ENCODE measurements at places on chromosomes 12 and 14.

GRCh38 chr12:124744659-124745464 is 118.8 kb downstream of the SCARB1 start:
- DNase-seq, result no peak

DNA sequence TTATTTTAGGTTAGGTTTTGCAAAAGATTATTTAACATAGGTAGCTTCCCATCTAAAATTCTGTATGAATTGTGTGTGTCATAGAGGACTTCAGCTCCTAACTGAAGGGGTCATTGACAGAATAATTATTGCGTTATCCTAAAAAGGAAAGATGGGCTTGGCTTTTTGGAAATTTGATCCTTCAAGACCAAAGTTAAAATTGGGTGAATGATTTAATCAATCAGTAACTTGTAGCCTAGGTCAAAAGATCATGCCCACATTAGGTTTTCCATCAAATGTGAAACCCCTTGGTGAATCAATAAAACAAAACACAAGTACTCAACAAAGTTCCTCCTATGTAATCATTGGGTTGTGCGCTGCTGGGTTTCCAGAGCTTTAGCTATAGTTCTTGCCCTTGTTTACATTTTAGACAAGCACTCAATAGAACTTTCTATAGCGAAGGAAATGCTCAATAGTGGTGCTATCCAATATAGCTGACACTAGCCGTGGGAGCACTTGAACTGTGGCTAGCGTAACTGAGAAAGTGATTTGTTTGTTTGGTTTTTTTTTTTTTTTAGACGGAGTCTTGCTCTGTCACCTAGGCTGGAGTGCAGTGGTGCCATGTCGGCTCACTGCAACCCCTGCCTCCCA is 37.6 kb upstream of the ARHGAP5 start:
- no peak for DNase-seq

DNA sequence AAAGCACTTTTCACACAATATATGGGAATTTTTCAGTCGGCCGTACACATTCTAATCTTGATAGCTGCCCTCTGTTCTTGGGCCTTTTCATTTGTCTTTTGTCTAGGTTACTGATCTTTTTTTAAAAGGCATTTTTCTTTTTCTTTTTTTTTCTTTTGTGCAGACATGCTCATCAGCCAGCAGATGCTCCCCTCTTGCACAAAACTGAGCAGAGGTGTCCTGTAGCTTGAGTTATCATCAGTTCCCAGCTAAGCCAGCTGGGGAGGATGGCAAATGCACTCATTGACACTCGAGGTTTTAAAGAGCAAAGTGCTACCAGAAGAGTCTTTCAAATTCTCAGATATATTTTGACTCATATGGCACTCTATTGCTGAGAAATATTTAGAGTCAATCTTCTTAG is 913.9 kb upstream of the SEL1L start:
- no peak for DNase-seq

- peak; percentile 18 for DNase-seq
Measured at GRCh38 chr12:62466018-62466593, 520 bp upstream of the MON2 start.

DNA sequence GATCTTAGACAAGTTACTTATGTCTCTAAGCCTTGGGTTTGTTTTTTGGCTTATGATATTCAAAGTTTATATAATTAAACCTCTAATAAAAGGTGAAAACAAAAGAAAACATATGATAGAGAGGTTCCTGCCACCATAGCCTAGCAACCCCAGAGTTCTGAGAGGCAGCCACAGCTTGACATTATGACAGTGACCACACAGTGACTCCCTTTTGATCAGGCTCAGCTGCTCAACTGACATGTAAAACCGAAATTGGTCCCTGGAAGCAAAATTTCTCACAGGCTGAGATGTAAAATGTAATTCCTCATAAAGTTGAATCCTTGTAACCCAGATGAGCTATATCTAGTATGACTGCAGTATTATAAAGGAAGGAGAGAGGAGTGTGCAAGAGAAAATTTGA is 108.5 kb downstream of the GCH1 start:
- DNase-seq, result no peak

DNA sequence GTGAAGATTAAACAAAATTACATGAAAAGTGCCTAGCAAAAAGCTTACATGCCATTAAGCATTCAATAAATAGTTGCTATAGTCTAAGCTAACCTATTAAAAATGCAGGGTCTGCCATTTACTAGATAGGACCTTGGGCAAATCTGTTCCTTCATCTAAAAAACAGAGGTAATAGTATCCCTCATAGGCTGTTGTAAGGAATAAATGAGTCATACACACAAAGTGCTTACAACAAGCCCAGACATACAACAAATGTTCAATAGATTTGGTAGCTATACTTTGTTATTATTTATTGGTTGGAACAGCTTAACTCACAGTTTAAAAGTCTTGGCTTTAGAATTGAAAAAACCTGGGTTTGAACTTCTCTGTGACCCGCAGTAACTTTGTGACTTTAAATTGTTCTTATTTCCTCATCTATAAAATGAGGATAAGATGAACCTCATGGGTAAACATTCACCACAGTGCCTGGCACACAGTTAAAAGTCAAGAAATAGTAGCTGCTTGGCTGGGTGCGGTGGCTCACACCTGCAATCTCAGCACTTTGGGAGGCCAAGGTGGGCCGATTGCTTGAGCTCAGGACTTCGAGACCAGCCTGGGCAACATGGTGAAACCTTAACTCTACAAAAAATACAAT is 24.7 kb downstream of the HEATR5A start:
- no peak for DNase-seq

DNA sequence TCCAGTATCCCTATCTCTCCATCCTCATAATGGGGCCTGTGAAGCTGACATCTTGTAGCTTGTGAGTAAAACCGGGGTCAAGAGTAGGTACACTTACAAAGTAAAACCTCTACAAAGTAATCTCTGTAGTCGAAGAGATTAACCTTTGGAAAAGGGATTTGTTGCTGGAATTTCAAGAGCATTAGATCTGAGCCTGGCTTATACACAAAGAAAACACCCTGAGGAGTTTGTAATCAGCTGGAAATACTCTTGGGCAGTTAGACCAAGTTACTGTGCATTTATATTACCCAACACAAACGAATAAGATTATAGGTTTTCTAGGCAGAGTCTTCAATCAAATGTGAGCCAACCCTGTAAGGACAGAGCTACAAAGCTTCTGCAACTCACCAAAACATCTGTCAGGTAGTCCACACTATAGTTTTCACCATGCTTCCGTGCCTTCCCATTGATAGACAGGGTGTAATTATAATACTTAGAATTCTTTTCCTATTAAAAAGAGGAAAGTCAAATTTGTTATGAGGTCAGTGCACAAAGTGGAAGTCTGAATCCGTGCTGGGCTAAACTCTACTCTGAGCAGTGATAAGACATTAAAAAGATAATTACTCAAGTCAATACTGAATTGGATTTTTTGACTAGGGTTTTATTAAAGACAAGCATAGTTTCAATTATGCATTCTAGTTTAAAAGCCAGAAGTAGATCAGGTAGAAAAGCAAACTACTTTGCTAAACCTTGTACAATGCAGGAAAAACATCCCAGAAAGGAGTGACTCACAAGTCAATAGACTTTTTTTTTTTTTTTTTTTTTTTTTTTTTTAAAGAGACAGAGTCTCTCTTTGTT is 14.6 kb downstream of the GNS start:
- DNase-seq, result no peak

DNA sequence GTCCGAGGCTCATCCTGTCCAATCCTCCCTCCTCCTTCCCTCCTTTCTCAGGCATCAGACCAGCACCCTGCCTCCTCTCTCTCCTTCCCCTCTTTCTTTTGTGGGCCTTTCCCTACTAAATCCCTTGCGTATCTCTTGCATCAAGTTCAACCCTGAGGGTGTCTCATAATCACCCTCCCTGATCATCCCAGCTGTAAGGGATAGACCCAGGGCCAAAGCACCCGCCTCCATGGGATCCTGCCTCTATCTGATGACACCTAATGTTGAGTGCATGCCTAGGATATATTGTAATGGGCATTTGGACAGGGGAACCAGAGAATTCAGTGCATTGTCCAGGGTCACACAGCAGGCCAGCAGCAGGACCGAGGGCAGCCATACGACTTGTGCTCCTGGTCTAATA is 84.9 kb downstream of the PHETA1 start:
- no peak for DNase-seq

DNA sequence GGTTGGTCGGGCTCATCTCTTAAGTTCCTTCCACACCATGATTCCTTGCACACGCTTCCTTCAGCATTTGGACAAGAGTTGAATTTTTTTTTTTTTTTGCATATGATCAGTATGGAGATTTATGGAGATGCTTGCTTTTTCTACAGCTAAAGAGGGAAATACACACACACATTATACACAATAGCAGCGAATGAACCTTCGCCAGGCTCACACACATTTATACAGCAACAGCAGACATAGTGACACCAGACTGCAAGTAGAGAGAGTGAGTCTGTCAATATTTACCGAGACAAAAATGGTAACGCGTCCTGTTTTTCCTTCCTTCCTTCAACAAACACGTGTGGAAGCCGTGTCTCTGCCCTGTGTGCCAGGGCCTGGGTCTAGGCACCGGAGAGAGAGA is 897.9 kb downstream of the BCL11B start:
- DNase-seq, result no peak

DNA sequence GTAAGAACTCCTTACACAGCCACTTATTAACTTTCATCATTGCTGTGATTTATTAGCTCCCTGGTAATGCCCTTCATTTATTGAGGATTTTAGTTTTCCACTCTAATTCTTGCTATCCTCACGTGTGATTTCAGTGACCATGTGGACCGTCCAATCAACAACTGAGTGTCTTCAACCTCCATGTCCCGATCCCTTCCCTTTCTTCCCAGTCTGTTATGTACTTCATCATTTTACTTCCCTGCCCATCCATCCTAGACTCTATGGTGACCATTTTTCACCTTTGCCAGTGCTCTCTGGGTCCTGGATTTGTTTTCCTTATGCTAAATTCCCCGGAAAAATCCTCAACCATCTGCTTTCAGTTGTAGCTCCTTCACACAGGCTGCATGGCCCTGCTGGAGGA is 111.0 kb downstream of the MSRB3 start:
- no peak for DNase-seq
